ENCODE measurements at places on chromosomes 2 and 18. TPM values are rescaled to one million over a fixed set of nuclear protein-coding genes. Genes with fewer than 3 reads are reported as not detected.

Gene TANC1
- total RNA-seq = 7.8 TPM

Gene TMEM247
- total RNA-seq = not detected

- DNase-seq = no peak
These were observed 81.6 kb upstream of the TMEM17 start for GRCh38 chr2:62587592-62587991.

- no peak for DNase-seq
These were observed 168.0 kb downstream of the LPIN1 start for GRCh38 chr2:11914455-11914854.

DNA sequence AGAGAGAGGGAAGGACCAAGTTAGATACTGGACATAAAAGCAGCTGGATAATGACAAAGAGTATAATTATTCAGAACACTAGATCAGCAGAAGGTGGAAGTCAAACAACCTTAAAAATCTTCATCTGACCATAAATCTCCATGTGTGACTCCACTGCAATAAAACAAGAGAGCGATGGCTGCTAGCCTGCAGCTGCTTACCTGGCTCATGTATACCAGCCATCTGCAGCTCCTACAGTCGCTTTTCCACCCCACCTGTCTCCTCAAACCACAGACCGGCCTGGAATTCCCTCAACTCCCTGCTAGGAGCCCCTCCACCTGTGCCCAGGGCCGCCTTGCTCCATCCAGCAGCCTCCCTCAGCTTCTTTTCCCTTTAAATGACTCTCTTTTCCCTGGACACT, 64.5 kb downstream of the SLC4A5 start:
- no peak for DNase-seq

GRCh38 chr2:74878551-74878950, 44.6 kb downstream of the HK2 start:
- no peak for DNase-seq

GRCh38 chr2:187349326-187349944, 98.6 kb downstream of the CALCRL start:
- DNase-seq = no peak

DNA sequence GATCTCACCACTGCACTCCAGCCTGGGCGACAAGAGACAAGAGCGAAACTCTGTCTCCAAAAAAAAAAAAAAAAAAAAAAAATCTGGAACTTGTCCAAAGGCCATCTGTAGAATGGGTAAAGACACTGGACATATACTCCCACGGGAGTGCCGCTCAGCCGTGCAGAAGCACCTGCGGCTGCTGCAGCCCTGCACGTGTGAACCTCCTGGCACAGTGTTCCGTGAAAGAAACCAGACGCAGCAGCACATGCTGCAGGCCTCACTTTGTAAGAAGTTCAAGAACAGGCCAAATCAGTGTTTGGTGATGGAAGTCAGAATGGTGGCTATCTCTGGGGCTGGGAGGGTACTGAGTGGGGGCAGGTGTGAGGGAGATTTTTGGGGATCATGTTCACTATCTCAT, 6.5 kb downstream of the CHRND start:
- no peak for DNase-seq

Measured in H1 (cell line).